Cortex of kidney (tissue), 1 donor: ENCODE measurements at places on chromosomes 11 and 22.

DNA sequence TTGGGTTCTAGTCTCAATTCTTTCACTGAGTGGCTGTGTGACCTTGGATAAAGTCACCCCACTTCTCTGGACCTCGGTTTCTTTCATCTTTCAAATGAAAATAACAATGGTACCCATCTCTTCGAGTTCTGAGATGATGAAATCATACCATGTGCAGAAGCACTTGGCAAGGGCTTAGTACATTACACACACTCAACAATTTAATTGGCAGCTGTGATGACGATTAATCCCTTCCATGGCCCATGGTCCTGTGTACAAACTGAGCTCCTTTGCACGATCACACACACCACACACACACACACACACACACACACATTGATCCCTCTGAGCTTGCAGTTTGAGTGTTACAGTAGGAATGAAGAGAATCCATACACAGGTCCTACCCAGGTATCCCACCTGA, 103.4 kb upstream of the ASPHD2 start:
- no peak for DNase-seq

DNA sequence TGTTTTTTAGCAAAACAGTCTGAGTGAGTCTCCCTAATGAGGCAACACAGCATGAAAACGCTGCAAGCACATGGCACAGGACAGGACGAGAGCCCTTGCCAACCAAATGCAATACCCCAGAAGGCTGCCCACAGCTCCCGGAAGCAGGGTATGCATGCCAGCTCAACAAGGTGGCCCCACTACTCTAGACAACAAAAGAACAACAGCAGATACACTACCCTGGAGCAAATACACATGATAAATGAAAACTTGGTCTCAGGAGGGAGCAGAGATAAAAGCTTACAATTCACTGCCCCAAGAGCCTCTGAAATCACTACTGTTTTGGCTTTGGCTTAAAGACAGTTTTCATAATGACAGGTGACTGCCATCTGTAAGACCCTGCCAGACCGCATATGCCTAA, 785.4 kb upstream of the API5 start:
- DNase-seq, result no peak

DNA sequence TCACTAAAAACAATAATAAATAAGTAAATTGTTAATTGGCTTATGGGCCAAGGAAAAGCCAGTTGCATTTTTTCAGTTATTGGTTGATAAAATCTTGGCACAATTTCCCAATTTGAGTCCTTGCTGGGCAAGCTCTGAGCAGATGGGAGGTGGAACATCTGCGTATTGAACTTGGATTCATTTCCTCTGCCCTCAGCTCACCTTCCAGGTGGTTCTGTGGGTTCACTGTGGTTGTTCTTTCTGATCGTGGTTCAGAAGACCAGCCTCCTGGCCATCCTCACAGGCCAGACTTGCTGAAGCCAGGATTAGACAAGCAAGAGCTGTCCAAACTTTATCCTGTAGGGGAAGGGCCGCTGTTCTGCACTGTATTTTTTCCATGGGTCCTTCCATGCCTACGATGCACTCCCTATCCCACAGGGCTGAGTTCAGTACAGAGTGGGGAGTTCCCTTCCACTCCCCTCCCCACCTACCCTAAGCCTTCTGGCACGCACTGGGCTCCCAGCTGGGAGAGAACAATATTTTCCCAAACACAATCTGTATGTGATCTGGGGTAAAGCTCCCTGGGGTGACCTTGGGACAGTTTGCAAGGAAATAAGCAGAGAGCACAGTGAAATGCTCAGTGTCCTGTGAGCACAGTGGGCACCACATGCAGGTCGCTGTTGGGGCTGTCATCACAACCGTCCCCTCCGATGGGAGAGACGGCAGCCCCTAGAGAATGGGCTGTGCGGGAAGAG, 43.5 kb upstream of the TP53I11 start:
- DNase-seq, result no peak

GRCh38 chr11:19345519-19345847, 104.7 kb upstream of the E2F8 start:
- no peak for DNase-seq
